ENCODE measurements at places on chromosomes 3 and 15.

DNA sequence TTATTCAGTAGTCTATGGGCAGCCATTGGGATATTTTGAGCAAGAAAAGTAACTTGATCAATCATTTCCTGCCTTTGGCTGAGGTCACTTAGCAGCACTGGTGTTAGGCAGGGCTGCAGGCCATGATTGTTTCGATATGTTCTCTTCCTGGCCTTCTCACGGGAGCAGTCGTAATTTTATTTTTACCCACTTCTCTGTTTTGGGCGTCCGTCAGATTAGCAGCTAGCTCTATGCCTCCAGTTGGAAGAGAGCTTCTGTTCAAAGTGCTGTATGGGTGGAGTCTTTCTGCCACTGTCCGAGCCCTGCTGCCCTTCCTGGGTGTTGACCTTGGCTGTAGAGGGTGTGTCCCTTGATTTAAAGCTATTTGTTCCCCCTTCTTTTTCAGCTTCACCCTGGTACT is 123.4 kb upstream of the ROPN1 start:
- DNase-seq, result no peak

DNA sequence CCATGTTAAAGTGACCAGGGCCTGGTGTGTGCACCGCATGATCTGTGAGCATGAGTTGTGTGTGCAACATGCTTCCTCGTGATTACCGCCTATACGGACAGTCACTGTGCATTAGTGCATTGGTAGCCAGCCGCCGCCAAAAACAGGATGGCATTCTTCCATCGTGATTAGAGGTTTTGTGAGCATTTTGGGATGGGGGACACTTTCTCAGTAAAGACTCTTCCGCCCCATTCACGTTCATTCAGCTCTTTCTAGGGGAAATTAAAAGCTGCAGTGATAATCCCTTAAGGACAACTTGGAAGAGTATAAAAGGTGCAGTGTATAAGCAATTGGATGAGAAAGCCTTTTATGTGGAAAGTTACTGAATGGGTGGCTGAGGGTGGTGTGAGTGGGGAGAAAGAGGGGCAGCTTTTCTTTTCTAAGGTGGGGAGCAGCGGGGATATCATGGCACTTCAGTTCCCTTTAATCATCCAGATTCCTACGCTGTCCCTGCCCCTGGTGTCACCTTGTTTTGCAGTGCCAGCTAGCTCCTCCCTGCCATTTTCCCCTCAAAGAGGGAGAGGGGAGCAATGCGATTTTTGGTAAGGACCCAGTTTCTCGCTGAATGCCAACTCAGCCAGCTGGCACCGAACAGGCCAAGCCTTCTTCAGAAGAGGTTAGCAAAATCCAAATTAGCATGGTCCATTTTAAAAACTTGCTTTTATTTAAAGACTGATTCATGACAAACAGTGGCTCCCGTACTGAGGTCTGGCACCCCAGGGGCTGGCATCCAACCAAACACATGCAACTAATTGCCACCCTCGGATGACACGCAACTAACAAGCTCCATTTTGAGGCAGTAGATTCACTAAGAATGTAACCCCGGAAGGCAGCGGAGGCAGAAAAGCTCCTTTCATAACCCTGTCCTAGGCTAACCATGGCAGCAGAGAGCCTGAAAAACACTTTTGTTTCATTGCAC is 447.8 kb downstream of the FHIT start:
- no peak for DNase-seq

- DNase-seq, result peak; percentile 83
These were observed 792 bp downstream of the GABPB1 start for GRCh38 chr15:50353975-50354837.

GRCh38 chr15:65528461-65529060 is 1.7 kb upstream of the HACD3 start:
- no peak for DNase-seq

- DNase-seq, result peak; percentile 84
These were observed at the start of gene DLL4 for GRCh38 chr15:40928821-40929659. TSS of gene DLL4 (plus strand) at chr15:40929340. CDS start at chr15:40929669, 329 bp downstream.
